ENCODE measurements at places on chromosomes 7 and 10. TPM values are rescaled to one million over a fixed set of nuclear protein-coding genes. Genes with fewer than 3 reads are reported as not detected.

- DNase-seq: no peak
Measured at GRCh38 chr10:109773288-109774120, 149.8 kb downstream of the XPNPEP1 start.

GIMAP8 gene
- total RNA-seq: 16.3 TPM

DNA sequence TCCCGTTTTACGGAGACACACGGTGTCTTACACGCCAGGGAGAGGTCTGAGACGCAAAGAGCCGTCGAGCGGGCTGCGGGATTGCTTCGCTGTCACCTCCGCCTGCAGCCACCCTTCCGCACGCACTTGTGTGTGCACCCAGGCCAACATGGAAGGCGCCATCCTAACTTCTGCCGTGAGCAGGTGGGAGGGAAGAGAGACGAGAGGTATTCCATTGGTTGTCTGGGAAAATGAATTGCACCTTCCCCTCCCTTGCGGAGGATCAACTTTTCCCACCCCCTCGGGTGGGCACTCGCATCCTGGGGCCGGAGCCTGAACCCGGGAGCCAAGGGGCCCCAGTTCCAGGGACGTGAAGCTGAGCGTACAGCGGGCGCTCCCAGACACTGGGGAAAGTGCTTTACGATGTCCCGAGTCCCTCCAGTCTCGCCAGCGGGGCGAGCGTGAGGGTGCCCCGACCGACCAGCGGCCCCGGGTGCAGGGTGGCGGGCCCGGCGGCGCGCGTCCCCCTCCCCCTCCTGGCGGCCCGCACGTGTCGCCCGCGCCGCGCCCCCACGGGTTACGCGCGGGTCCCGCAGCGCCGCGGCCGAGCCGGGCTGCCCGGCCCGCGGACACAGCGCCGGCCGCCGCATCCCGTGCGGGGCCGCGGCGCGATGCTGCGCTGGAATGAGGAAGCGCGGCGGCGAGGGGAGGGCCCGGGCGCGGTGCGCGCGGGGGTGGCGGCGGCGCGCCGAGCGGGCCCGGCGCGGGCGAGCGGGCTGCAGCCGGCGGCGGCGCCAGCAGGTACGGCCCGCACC lies 984 bp upstream of the IKZF1 start:
- DNase-seq: no peak

LRRN3 gene
- 0.40 TPM for total RNA-seq

- DNase-seq: no peak
Measured at GRCh38 chr7:29319719-29320521, 125.3 kb downstream of the CHN2 start.

GRCh38 chr10:50618624-50619023 lies 5.1 kb downstream of the SGMS1 start:
- no peak for DNase-seq

GRCh38 chr10:20743942-20744341 lies 153.2 kb downstream of the NEBL start:
- DNase-seq: no peak

SEC61A2 gene
- total RNA-seq: 14.5 TPM
